ENCODE measurements at places on chromosomes 12 and 14. TPM values are rescaled to one million over a fixed set of nuclear protein-coding genes. Genes with fewer than 3 reads are reported as not detected.
A peak's percentile ranks its signal among the peaks of the same experiment; 100 is the strongest.

DNA sequence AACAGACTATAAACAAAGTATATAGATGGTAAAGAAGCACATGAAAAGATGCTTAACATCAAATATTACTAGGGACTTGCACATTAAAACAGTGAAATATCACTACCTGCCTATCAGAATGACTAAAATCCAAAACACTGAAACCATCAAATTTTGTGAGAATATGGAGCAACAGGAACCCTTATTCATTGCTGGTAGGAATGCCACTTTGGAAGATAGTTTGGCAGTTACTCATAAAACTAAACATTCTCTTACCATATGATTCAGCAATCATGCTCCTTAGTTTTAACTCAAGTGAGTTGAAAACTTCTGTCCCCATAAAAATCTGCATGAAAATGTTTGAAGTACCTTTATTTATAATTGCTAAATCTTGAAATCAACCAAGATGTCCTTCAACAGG is 297.6 kb downstream of the DAD1 start:
- DNase-seq: no peak

GRCh38 chr12:109771746-109772621 is 58.4 kb downstream of the FAM222A start:
- DNase-seq: peak; percentile 56

The C1RL gene
- total RNA-seq: 82.6 TPM

- DNase-seq: no peak
Observed at GRCh38 chr14:65280653-65281052, 131.9 kb upstream of the FUT8 start.

GRCh38 chr12:58966939-58967338 is 46.6 kb upstream of the LRIG3 start:
- no peak for DNase-seq

- DNase-seq: peak; percentile 59
Observed at GRCh38 chr14:67851785-67852410, 32.3 kb downstream of the RAD51B start.

DNA sequence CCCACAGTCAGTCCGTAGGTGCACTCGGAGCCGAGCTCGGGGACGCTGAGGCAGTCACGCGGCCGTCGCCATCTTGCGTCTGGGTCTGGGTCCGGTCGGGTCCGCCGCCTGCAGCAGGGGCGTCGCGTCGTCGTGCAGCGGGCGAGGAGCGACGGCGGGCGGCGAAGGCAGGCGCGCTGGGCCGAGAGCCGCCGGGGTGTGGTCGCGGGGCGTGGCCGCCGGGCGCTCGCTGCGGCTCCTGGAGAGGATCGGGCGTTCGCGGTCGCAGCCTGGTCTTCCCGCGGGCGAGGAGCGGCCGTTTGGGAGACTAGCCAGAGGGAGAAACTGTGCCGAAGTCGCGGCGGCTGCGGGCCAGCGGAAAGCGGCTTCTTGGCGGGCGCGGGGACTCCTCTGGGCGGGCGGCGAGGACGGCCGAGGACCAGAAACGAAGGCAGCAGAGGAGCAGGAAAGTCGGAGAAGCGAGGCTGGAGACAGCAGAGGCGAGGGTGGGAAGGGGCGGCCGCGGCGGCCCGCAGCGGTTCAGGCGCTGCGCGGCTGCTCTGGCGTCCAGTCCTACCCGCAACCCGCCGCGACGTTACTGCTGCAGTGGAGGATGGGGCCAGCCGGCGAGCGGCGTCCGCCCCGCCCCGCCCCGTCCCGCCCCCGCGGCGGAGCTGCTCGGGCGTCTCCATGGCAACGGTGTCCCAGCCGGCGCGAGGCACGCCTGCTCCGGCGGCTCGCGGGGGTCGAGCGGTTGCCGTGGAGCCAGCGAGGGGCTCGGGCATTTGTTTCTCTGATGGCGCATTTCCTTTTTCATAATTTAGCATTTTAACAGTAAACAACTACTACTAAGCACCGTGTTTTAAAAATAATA is at the start of gene PNMA1:
PNMA1 (minus strand) TSS at position 582 of the 853 bp plus-strand sequence. CDS start 745 bp downstream, outside the sequence.
- DNase-seq: peak; percentile 95

The TPH2 gene
- total RNA-seq: 0.36 TPM

GRCh38 chr14:92417759-92418158 is 94.8 kb downstream of the SLC24A4 start:
- DNase-seq: no peak

GRCh38 chr12:66403746-66404145 is 101.5 kb downstream of the HELB start:
- DNase-seq: no peak

GRCh38 chr12:53710091-53710490 is 17.2 kb downstream of the CALCOCO1 start:
- DNase-seq: peak; percentile 40
